ENCODE measurements at places on chromosomes 11 and 22.

- no peak for DNase-seq
These were observed 40.2 kb downstream of the LRP5 start for GRCh38 chr11:68352591-68352990.

GRCh38 chr11:20036626-20037335, 123.5 kb downstream of the DBX1 start:
- DNase-seq: no peak

- DNase-seq: no peak
These were observed 73.1 kb upstream of the GDPD4 start for GRCh38 chr11:77374611-77375031.

DNA sequence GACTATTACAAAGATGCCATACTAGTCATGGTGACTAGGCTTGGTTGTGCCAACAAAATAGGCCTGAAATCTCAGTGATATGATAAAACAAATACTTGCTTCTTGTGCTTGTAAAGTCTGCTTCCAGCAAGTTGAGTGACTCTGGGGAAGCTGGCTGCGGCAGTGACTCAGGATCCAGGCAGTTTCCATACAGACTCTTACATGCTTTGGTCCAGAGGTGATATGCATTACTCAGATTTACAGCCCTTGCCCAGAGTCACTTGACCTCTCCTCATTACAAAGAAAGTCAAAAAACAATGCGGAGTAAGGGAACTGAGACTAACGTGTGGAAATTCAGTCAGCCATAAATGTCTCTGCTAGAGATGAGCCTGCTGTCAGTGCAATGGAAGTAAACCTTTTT, 387.5 kb downstream of the KCNA4 start:
- DNase-seq: no peak

- no peak for DNase-seq
These were observed 17.2 kb downstream of the CHADL start for GRCh38 chr22:41223535-41223934.

DNA sequence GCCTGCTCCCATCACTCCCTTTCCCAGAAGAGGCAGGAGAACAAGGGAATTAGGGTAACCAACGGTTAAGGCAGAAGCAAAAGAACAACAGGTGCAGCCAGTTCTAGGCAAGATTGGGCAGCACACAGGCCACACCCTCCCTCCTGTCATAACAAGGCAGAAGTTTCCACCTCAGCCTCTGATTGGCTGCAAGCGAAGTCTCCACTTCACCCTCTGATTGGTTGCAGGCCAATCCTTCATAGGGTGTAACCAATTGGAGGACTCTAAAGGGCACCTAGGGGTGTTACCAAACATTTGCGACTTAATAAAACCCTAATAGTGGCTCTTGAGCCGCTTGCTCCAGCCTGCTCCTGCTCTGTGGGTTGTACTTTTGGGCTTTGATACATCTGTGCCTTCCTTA, 153.8 kb downstream of the CACNA1I start:
- no peak for DNase-seq
